ENCODE measurements at places on chromosomes 4 and X.

GRCh38 chrX:118644378-118644777 lies 83.0 kb upstream of the IL13RA1 start:
- DNase-seq, result peak; percentile 24

DNA sequence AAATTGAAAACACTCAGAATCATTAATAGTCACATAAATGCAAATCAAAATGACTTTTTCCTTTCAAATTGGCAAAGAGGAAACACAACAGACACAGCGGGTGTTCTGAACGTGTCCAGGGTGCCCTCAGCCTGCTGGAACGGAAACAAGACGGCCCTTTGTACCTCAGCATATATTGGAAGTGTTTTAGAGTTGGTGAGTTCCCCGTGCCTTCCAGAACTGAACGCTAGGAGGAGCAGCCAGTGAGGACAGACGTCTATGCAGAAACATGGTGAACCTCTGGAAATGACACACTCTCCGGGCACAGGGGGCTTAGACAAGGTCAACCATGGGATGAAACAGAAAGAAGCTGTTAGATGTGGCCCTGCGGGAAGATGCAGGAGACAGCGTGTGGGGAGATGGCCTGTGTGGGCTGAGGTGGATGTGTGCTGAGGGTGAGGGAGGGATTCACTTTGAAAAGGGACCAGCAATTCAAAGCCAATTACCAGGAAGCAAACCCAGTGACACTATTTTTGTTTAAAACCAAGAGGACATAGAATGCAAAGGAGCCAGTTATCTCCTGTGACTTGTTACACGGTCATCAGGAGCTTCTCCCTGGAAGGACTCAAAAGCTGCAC lies 40.4 kb downstream of the RNF212 start:
- peak; percentile 55 for DNase-seq

DNA sequence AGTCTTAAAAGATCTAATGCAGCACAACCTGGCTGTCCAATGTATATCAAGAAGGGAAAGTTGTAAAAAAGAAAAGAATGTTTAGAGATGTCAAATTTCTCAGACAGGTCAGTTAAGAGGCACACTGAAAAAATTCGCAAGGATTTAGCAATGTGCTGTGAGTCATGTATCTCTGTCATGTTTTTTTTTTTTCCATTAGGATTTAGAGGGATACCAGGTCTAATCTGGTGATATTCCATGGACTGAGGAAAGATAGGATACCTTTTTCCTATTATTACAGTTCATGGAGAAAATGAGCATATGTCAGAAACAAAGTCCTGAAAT lies 815.4 kb upstream of the PCDH10 start:
- DNase-seq, result no peak

GRCh38 chrX:346034-346813 lies 27.6 kb upstream of the GTPBP6 start:
- DNase-seq, result no peak

DNA sequence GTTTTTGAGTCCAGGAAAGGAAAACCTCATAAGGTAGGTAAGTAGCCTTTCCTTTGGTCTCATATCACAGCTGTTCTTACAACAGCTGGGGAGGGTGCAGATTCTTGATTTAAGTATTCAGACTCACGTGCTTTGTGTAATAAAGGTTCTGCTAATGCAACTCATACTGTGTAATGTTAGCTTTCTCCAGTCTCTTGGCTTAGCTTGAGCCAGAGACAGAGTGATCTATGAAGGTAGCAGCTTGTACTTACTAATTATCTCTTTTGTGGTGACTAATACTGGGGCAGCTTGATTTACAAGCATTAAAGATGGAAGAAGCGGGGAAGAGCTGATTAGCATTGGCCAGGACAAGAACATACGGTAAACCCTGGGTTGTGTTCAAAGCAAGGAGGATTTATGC lies 80.3 kb downstream of the LNX1 start:
- no peak for DNase-seq

GRCh38 chrX:145817331-145818185 lies at the start of gene SLITRK2:
Gene SLITRK2, plus strand, starts transcription at chrX:145817829. Its CDS starts 4,597 bp downstream, at chrX:145822426.
- peak; percentile 28 for DNase-seq

Measured in cerebellar cortex (tissue), 1 donor.